ENCODE measurements at places on chromosomes 7 and 10. TPM values are rescaled to one million over a fixed set of nuclear protein-coding genes. Genes with fewer than 3 reads are reported as not detected.

The GPRIN2 gene
- not detected for total RNA-seq

The FAM241B gene
- not detected for total RNA-seq

The PRLHR gene
- total RNA-seq, result not detected

The TMEM106B gene
- total RNA-seq, result 37.1 TPM

The TACR2 gene
- total RNA-seq, result not detected

The GLI3 gene
- total RNA-seq, result 11.5 TPM

The PILRA gene
- 0.39 TPM for total RNA-seq

The ICA1 gene
- 0.39 TPM for total RNA-seq

The ZMIZ1 gene
- total RNA-seq, result 19.2 TPM

The WDFY4 gene
- total RNA-seq, result not detected

The GPR141 gene
- not detected for total RNA-seq

The H2BK1 gene
- total RNA-seq, result not detected

The AMPH gene
- 4.3 TPM for total RNA-seq

The SFTPA1 gene
- not detected for total RNA-seq

The EVX1 gene
- total RNA-seq, result not detected

The CCNY gene
- total RNA-seq, result 38.9 TPM

The CHAT gene
- not detected for total RNA-seq

The GPR37 gene
- total RNA-seq, result not detected

The CACNB2 gene
- total RNA-seq, result 12.5 TPM

The LRCH4 gene
- total RNA-seq, result 8.5 TPM

The ITPRID1 gene
- total RNA-seq, result not detected

The TRAPPC14 gene
- total RNA-seq, result 10.0 TPM

The FBXL15 gene
- 6.8 TPM for total RNA-seq

The LRMDA gene
- total RNA-seq, result 3.1 TPM

The PPP1R9A gene
- 0.39 TPM for total RNA-seq

The GIMAP4 gene
- not detected for total RNA-seq

The NUTM2E gene
- not detected for total RNA-seq

The MEOX2 gene
- total RNA-seq, result 4.0 TPM

The BMPER gene
- 10.2 TPM for total RNA-seq

The CDK14 gene
- 30.5 TPM for total RNA-seq

The POLL gene
- total RNA-seq, result 12.9 TPM

The MYOZ1 gene
- not detected for total RNA-seq

The SPDYE16 gene
- not detected for total RNA-seq

The SVIL gene
- 58.1 TPM for total RNA-seq

The RRP12 gene
- 20.9 TPM for total RNA-seq

The TMEM176B gene
- not detected for total RNA-seq

The CPVL gene
- total RNA-seq, result 2.6 TPM

The OR2A5 gene
- total RNA-seq, result not detected

The MEIG1 gene
- total RNA-seq, result 0.73 TPM

The CHST3 gene
- 23.5 TPM for total RNA-seq

The CYP2E1 gene
- total RNA-seq, result under 0.01 TPM

The MMRN2 gene
- total RNA-seq, result 4.7 TPM

The WEE2 gene
- total RNA-seq, result not detected

The AGR2 gene
- total RNA-seq, result not detected

The GRID1 gene
- not detected for total RNA-seq

The SPDYE9 gene
- not detected for total RNA-seq

The GNAT3 gene
- not detected for total RNA-seq
